ENCODE measurements at places on chromosomes 16 and 17.

- no peak overlapping the region for H3K4me3 ChIP-seq
- no peaks in the 10 kb centered on the region for H3K4me1 ChIP-seq
- no peak for DNase-seq
- H3K27me3 ChIP-seq: no peaks in the 10 kb centered on the region
Observed at GRCh38 chr16:56910654-56911539, 21.0 kb upstream of the HERPUD1 start.

GRCh38 chr16:16045879-16046278 is 96.5 kb downstream of the ABCC1 start:
- no peak overlapping the region for H3K27ac ChIP-seq
- no peaks in the 10 kb centered on the region for H3K27me3 ChIP-seq
- H3K4me1 ChIP-seq: 0 out of 2 replicates have a peak, but pooled peaks cover 2% of the 10 kb centered on the region
- DNase-seq: no peak
- H3K36me3 ChIP-seq: peaks cover 29% of the 10 kb centered on the region

GRCh38 chr16:73871088-73871733 is 425.4 kb upstream of the PSMD7 start:
- no peak overlapping the region for H3K4me3 ChIP-seq
- H3K27ac ChIP-seq: no peak overlapping the region
- no peaks in the 10 kb centered on the region for H3K36me3 ChIP-seq
- no peaks in the 10 kb centered on the region for H3K27me3 ChIP-seq
- H3K4me1 ChIP-seq: no peaks in the 10 kb centered on the region

GRCh38 chr17:69047368-69048263 is 13.1 kb downstream of the ABCA9 start:
- H3K4me3 ChIP-seq: no peak overlapping the region
- H3K36me3 ChIP-seq: no peaks in the 10 kb centered on the region
- no peak for DNase-seq
- H3K27ac ChIP-seq: no peak overlapping the region
- no peaks in the 10 kb centered on the region for H3K27me3 ChIP-seq

- no peak overlapping the region for H3K27ac ChIP-seq
- H3K36me3 ChIP-seq: no peaks in the 10 kb centered on the region
- H3K27me3 ChIP-seq: no peaks in the 10 kb centered on the region
Observed at GRCh38 chr17:28524476-28525424, 18.6 kb downstream of the FOXN1 start.

DNA sequence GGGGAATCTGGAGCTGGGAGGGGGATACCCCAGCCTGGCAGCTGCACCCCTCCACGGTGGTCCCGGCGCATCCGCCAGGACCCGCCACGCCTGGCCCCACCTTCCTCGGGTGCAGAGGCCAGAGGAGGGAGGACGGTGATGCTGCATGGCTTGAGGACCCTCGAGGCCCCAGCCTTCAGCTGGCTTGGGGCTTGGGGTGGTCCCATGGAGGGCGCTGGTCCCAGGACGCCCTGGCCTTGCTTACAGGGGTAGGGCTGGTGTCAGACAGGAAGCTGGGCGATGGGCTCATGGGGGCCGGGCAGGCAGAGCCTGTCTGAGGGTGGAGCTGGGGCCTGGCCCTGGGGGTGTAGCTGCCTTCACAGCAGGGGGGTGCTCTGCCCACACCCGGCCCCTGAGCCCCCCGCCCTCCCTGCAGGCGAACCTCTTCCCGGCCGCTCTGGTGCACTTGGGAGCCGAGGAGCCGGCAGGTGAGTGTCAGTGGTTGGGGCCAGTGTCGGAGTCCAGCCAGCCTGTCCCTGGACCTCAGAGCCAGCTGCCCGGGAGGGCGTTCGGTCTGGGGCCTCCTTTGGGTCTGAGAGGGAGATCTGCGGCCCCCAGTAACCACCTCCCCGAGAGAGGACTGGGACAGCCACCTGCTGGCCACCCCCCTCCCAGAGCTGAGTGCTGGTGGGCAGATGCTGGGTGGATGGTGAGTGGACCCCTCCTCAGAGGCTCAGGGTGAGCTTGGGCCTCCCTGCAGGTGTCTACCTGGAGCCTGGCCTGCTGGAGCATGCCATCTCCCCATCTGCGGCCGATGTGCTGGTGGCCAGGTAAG is 6.4 kb downstream of the CENPX start:
- H3K27me3 ChIP-seq: no peaks in the 10 kb centered on the region
- no peak overlapping the region for H3K27ac ChIP-seq
- no peak for DNase-seq
- no peak overlapping the region for H3K4me3 ChIP-seq
- peaks cover 30% of the 10 kb centered on the region for H3K4me1 ChIP-seq

GRCh38 chr16:54268766-54269165 is 17.8 kb downstream of the IRX3 start:
- no peaks in the 10 kb centered on the region for H3K27me3 ChIP-seq
- no peak overlapping the region for H3K27ac ChIP-seq

DNA sequence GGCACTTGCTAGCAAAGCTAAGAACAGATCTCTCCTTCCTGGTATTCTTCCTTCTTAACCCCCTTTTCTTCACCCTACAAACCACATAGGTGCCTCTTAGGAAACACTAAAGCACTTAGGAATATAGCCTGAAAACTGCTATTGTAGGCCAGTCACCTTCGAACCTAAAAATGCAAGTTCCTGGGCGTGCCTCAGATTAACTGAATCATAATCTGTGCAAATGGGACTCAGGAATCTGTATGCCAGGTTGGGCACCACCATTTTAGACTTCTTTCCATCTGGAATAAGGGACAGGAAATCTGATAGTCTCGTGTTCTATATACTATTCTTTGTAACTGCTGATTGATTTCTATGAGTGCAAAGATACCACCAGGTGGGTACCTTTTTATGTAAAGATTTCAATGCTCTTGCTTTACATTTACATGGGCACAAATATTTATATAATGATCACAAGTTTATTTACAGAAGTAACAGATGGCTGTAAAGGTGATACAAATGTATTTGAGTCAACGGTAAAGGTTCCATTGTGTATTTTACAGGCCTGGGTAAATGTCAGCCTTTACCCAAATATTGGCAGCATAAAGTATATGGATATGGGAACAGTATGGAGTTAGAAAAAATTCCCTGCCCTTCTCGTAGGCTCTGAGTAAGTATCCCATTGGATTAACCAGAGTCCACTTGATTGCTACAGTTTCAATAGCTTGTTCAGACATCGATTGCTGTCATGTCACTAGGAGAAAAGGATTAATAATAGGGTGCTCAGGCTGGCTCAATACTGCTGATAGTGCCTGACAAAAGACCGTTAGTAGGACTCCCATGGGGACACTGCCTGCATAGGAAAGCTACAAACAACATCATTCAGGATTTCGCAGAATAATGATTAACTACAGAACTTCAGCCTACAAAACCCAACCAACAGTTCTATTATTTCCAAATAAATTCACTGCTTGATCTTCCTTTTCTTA is 124.7 kb downstream of the SNX11 start:
- peaks cover 2% of the 10 kb centered on the region for H3K4me1 ChIP-seq
- H3K36me3 ChIP-seq: no peaks in the 10 kb centered on the region
- H3K27me3 ChIP-seq: peaks cover 6% of the 10 kb centered on the region
- no peak for DNase-seq
- no peak overlapping the region for H3K4me3 ChIP-seq

- no peaks in the 10 kb centered on the region for H3K4me1 ChIP-seq
- H3K27me3 ChIP-seq: no peaks in the 10 kb centered on the region
- no peaks in the 10 kb centered on the region for H3K36me3 ChIP-seq
- H3K4me3 ChIP-seq: no peak within 1 kb of the TSS
- no peak within 1 kb of the TSS for H3K27ac ChIP-seq
Observed at GRCh38 chr16:75535901-75536300, at the start of gene CHST5. TSS of gene CHST5 (minus strand) at chr16:75536108. CDS start at chr16:75530384, 5,724 bp downstream.

DNA sequence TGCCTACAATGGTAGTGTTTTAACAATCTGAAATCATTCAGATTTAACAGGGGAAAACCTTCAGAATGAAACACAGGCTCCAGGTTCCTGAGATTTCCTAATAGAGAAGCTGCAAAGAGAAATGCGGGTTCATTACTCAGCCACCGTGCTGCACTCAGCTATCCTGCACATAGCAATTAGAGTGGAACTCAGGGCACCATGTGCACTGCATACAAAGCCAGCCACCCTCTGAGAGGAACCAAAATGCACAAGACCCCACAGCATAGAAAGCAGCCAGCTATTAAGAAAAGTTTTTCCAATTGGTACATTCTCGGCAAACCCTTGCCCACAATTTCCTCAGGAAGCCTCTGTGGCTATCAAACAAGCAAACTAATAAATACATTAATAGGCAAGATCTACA is 37.4 kb downstream of the TOM1L2 start:
- H3K4me3 ChIP-seq: no peak overlapping the region
- peak overlapping the region; percentile 71 for H3K27ac ChIP-seq
- H3K36me3 ChIP-seq: no peaks in the 10 kb centered on the region
- H3K27me3 ChIP-seq: no peaks in the 10 kb centered on the region

DNA sequence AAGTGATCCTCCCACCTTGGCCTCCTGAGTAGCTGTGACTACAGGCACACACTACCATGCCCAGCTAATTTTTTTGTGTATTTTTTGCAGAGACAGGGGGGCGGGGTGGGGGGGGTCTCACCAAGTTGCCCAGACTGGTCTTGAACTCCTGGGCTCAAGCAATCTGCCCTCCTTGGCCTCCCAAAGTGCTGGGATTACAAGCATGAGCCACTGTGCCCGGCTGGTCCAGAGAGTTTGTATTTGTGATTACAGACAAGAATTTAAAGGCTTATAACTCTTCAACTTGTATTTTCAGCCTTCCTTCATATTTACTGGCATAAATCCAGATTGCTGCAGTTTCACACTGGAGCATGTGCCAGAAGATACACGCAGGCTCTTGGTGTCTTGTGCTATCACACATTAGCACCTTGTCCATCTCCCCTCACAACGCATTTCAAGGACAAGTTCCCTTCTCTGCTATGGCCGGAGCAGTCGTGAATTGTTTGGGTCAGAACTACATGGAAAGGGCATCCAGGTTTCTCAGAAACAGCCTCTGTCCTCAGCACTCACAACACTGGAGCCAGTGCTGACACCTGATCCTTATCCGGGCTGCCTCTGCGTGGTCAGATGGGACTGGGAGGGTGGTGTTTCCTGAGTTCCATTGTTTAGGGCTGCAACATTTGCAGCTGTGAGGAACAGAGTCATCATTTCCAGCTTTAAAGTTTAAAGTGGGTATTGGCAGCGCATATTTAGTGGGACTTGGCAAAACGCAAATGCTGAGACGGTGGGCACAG is 28.1 kb downstream of the WSCD1 start:
- no peaks in the 10 kb centered on the region for H3K4me1 ChIP-seq
- H3K27ac ChIP-seq: no peak overlapping the region
- H3K36me3 ChIP-seq: no peaks in the 10 kb centered on the region
- H3K27me3 ChIP-seq: no peaks in the 10 kb centered on the region
- no peak overlapping the region for H3K4me3 ChIP-seq

- no peak overlapping the region for H3K4me3 ChIP-seq
- no peak for DNase-seq
- H3K36me3 ChIP-seq: no peaks in the 10 kb centered on the region
- no peak overlapping the region for H3K27ac ChIP-seq
- H3K4me1 ChIP-seq: no peaks in the 10 kb centered on the region
Observed at GRCh38 chr16:81616321-81617020, 162.6 kb upstream of the PLCG2 start.

DNA sequence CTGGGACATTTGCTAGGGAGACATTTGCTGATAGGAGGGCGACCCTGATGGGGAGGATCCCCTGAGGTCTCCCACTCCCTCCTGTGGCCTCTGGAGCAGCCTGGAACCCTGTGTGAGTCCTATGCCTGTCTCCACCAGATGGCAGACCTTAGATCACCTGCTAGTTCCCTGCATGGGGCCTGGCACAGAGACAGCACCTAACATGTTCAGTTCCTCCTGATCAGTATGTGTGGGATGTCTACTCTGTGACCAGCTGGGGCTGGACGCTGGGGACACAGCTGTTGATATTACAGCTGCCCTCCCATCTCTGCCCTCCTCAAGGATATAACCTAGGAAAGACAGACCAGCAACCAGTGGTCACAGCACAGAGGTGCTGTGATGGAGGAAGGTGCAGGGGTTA is 1.1 kb upstream of the ADCY7 start:
- H3K4me1 ChIP-seq: peaks cover 6% of the 10 kb centered on the region
- no peak for DNase-seq
- no peaks in the 10 kb centered on the region for H3K27me3 ChIP-seq
- no peaks in the 10 kb centered on the region for H3K36me3 ChIP-seq

DNA sequence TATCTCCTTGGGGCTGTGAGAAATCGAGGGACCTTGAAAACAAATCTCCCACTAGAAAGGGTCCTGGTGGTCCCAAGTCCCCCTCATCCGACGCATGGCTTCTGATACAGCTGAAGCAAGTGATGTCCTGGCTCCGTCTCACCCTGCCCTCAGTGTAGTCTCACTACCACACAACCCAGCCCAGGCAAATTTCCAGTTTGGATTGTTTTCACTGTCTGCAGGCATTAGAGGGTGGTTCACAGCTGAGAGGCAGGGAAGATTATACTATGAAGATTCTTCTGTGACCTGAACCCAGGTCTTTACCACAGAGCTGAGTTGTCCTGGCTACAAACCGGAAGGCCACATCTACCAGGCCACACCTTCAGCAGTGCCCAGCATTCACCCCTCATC is 17.7 kb downstream of the ZNHIT3 start:
- no peak for DNase-seq
- H3K36me3 ChIP-seq: 0 out of 2 replicates have a peak, but pooled peaks cover under 1% of the 10 kb centered on the region
- H3K4me1 ChIP-seq: no peaks in the 10 kb centered on the region
- H3K27me3 ChIP-seq: no peaks in the 10 kb centered on the region
- no peak overlapping the region for H3K27ac ChIP-seq
- no peak overlapping the region for H3K4me3 ChIP-seq

DNA sequence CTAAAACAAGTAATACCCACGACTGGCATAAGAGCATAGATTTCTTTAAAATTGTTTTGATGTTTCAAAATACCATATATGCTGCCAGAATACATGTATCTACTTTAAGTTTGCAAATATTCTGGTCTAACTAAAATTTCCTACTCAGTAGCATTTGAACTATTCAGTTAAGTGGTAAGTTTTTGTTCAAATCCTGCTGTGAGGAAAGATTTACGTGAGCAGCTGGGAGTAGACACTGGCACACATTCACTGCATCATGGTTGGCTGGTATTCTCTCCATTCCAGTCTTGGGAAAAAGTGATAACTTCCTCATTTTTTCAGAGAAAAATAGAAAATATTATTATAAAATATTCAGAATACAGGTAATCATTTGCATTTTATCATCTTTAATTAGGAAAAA is 133.6 kb downstream of the SKAP1 start:
- H3K4me3 ChIP-seq: no peak overlapping the region
- no peak for DNase-seq
- no peak overlapping the region for H3K27ac ChIP-seq
- H3K27me3 ChIP-seq: peaks cover 2% of the 10 kb centered on the region
- H3K36me3 ChIP-seq: no peaks in the 10 kb centered on the region

GRCh38 chr17:45876539-45876938 is 17.8 kb upstream of the MAPT start:
- no peaks in the 10 kb centered on the region for H3K4me1 ChIP-seq
- H3K4me3 ChIP-seq: no peak overlapping the region
- no peak for DNase-seq
- H3K36me3 ChIP-seq: no peaks in the 10 kb centered on the region
- H3K27me3 ChIP-seq: peaks cover 2% of the 10 kb centered on the region

DNA sequence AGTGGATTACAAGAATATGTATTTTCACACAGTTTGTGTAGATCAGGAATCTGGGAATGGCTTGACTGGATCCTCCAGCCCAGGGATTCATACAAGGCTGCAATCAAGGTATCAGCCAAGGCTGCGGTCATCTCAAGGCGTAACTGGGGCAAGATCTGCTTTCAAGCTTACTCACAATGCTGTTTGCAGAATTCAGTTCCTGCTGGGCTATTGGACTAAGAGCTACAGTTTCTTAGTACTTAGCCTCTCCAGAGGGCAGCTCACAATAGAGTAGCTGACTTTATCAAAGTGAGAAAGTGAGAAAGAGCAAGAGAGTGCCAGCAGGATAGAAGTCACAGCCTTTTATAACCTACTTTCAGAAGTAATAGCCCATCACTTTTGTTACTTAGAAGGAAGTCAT is 211.0 kb downstream of the MAP2K6 start:
- no peak for DNase-seq
- no peaks in the 10 kb centered on the region for H3K36me3 ChIP-seq
- H3K27ac ChIP-seq: no peak overlapping the region
